ENCODE measurements at places on chromosomes 2 and 18.

DNA sequence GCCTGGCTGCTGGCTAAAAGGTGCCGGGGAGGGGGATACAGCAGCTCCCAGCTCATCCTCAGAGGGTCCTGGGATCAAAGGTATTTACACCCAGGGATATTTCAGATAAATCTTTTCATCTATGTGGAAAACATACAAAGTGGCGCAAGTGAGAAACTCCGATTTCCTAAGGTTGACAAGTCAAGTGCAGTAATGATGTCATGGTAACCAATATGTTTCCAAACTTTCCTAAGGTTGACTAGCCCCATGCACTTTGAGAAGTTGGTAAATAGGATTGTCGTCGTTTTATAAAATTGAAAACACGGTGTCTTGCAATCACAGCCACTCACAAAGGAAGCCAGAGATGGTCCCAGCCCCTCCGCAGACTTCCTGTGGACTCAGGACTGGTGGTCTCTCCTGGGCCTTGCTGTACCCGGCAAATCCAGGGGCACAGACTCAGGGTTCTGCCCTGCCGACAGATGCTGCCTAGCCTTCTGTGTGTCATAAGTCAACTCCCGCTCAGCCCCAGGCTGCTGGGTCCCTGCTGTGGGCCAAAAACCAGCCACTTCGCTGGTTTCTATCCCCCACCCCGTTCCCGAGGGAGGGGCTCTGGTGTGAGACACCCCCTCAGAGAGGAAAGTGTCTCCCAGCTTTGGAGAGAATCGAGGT is 111.2 kb upstream of the PPP1CB start:
- DNase-seq: no peak

- DNase-seq: no peak
Measured at GRCh38 chr2:144268036-144268678, 251.8 kb downstream of the ZEB2 start.

- DNase-seq: no peak
Measured at GRCh38 chr2:239522002-239522739, 121.4 kb upstream of the HDAC4 start.

DNA sequence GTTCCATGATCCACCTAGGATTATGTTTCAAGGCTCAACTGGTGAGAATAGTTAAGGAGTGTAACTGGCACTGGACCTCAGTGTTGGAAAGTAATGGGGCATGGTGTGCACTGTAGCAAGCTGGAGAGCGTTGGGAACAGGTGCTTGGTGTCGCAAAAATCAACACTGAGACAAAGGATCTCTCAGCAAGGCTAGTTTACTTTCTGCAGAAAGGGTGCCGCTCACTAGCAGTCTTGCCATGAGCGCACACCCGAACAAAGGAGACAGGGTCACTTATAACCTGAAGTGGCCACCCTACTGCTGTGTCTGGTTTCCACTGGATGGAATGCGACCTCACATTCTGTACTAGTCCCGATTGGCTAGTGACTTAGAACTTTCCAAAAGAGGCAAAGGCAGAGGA is 133.2 kb downstream of the TMEM17 start:
- DNase-seq: no peak

DNA sequence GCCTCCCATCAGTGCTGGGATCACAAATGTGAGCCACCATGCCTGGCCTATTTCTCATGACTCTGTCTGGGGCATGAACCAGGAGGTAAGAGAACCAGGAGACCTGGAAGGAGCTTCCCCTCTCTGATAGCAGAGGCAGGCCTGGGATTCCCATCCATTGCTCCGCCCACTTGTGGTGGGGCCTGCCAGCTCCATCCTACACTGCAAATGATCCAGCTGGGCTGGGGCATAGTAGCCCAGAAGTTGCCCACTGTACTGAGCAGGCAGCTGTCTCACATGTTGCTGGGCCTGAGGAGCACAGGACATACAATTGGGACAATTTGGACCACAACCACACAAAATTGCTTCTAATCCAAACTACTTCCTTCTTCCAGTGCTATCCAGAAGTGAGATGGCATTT is 91.0 kb downstream of the MARCHF4 start:
- no peak for DNase-seq

DNA sequence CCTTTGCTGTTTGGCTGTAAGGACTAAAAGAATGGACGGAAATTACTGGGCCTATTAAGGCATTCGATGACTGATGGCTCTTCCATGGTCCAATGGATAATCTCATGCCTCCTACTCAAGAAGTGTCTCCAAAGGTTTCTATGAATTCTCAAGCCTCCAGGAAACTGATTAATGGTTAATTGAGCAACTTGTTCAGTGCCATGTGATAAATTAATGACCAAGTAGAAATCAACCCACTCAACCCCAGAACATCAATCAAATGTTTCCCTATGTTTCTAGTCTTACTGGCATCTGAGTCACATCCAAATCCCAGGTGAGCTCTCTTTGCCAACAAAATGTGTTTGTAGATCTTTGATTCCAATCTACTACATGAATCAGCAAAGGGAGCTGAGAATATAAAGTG is 103.6 kb downstream of the NXPH2 start:
- DNase-seq: no peak

DNA sequence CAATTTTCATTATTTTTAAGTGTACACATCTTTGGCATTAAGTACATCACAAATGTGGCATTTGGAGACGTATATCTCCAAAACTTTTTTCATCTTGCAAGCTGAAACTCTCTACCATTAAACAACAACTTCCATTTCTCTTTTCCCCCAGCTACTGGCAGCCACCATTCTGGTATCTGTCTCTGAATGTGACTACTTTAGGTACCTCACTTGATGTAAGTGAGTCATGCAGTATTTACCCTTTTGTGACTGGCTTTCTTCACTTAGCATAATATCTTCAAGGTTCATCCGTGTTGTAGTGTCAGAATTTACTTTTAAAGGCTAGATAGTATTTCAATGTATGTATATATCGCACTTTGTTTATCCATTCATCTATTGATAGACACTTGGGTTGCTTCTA is 17.0 kb downstream of the BABAM2 start:
- DNase-seq: no peak

- no peak for DNase-seq
Measured at GRCh38 chr18:76376668-76377358, 118.2 kb downstream of the ZNF516 start.

GRCh38 chr2:177474998-177475397 is 82.4 kb downstream of the AGPS start:
- DNase-seq: no peak

- no peak for DNase-seq
Measured at GRCh38 chr2:119472749-119473148, 41.1 kb downstream of the TMEM37 start.

- no peak for DNase-seq
Measured at GRCh38 chr2:170701011-170701410, 14.1 kb upstream of the SP5 start.

DNA sequence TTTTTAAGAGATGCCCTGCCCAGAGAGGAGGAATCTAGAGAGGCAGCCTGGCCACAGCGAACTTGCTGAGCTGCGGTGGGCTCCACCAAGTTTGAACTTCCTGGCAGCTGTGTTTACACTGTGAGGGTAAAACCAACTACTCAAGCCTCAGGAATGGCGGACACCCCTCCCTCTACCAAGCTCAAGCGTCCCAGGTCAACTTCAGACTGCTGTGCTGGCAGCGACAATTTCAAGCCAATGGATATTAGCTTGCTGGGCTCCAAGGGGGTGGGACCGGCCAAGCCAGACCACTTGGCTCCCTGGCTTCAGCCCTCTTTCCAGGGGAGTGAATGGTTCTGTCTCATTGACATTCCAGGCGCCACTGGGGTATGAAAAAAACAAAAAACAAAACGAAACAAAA is 289.4 kb downstream of the KCNS3 start:
- no peak for DNase-seq

DNA sequence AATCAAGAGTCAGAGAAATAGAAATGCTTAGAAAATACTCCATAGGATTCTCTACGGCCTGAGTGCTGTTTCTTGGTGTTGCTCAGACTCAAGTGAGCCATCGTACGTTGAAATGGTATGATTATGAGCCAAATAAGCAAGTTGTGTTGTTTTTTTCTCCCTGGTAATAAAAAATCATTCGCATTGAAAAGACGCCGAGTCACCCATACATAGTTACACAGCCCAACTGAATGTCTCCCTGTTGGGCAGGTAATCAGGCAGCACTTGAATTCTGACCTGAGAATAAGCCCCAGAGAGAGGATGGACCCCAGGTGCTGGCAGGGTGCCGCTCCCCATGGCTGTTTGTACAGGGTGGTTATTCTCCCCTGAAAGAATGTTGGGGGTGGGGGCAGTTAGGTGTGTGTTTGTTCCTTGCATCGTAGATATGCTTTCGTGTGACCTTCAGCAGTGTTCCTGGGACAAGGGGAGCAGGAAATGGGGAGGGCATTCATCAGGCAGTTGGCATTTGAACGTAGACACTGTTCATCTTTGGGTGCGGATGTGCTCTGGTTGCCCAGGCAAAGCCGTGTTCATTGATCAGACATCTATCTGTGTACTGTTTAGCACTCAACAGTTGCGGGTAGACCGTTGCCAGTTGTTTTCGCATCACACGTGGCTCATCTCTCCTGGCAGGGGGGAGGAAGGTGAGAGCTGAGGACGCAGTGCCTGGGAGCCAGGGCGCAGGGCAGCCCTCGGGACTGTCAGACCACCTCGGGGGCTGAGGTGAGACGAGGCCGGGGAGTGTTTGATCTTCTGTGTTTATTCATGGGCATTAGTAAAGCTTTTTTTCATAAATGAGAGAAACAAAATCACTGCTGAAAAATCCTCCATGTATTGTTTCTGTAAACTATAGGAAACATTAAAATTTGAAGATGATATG is 27.3 kb downstream of the MTCL1 start:
- DNase-seq: no peak

- DNase-seq: no peak
Measured at GRCh38 chr2:156434461-156435291, 1.5 kb upstream of the GPD2 start.

- no peak for DNase-seq
Measured at GRCh38 chr18:80201739-80202138, 45.6 kb downstream of the PARD6G start.

DNA sequence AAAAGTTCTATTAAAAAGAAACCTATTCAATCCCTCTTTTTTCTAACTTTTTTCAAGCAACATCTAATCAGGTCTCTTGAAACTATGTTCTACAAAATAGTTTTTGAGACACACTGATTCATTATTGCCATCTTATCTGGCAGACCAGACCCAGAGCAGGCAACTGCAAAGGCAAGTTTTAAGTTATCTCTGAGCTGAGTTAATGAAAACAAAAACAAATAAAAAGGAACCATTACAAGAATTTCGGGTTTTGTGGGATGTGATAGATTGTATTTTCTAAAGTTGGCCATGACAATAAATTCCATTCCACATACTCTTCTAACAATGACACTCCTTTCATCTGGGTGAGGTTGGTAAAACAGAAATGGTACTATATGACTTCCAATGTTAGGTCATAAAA is 15.2 kb upstream of the TWSG1 start:
- DNase-seq: no peak

- DNase-seq: no peak
Measured at GRCh38 chr2:114610677-114611076, 168.2 kb downstream of the DPP10 start.

GRCh38 chr2:46518861-46519260 is 39.5 kb downstream of the TMEM247 start:
- peak; percentile 68 for DNase-seq

DNA sequence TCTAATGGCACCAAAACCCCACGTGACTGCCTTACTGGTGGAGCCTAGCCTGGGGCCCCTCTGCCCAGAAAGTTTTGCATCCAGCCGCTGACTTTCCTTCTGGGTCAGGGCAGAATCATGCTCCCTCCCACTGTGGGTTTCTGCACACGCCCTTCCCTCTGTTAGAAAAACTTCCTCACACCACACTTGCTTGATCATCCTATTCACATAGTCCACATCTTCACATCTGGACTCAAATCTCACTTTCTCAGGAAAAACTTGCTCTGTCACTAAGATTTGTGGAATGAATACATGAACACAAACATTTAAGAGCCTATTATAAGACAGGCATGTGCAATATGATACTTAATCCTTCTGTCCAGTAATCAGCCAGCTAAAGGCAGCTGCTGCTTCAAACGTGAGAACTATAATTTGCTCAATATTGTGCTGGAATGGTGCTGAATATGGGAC is 274.7 kb downstream of the RND3 start:
- no peak for DNase-seq

- DNase-seq: no peak
Measured at GRCh38 chr18:78448106-78448505, 531.5 kb upstream of the SALL3 start.

- DNase-seq: peak; percentile 92
Measured at GRCh38 chr18:35024965-35025364, 16.2 kb upstream of the MAPRE2 start.

DNA sequence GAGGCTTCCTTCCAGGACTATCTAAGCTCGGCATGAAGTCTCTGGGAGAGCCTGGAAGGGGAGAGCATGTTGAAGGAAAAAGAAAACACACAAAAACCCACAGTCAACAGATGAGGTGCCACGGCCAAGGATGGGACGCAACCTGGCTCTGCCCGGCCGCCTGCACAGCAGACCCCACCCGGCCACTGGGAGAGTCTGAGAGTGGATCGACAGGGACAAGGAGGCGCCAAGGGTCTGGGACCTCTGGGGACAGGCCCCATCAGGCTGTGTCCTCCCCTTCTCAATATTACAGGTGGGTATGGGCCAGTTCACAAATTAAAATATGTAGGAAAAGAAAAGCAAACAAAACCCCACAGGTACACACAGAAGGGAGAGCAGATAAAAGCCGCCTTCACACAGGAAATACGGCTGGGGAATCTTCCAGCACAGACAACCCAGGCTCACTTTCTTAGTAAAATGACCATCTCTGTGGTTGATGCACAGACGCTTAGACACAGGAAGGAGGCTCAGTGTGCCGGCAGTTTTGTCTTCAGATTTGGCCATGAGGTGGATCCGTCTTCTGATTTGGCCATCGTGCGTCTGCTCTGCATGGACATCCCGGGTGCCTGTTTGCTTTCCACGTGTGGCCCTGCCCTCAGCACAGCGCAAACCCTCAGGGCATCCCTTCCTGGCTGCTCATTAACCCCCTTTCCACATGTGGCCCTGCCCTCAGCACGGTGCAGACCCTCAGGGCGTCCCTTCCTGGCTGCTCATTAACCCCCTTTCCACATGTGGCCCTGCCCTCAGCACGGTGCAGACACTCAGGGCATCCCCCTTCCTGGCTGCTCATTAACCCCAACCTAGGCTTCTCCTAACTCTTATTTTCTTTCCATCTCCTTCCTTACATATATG is 138.4 kb downstream of the EIPR1 start:
- no peak for DNase-seq

GRCh38 chr18:52140986-52141385 is 199.0 kb upstream of the DCC start:
- no peak for DNase-seq

- DNase-seq: no peak
Measured at GRCh38 chr2:17756668-17757067, 2.7 kb downstream of the GEN1 start.

DNA sequence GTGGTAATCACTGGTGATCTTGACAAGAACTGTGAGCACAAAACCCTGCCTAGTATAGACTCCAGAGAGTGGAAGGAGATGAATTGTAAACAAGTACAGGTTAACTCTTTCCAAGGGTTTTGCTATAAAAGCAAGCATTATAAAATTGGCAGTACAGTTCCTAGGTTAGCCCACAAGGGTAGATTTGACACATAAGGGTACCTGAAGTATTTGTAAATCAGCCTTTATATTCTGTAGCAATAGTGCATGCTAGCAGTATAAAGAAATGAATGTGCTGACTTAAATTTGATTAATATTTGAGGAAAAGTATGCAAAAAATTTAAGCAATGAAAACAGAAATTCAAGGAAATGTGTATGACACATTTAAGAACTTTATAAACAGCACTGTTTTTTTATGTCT is 42.4 kb downstream of the SP3 start:
- no peak for DNase-seq
